ENCODE measurements at places on chromosomes 7 and 10.

GRCh38 chr7:20307119-20307518 lies 23.6 kb upstream of the ITGB8 start:
- no peak for DNase-seq

GRCh38 chr10:34751272-34751671 lies 63.8 kb downstream of the PARD3 start:
- DNase-seq = no peak

GRCh38 chr10:11454160-11454559 lies 157.3 kb downstream of the USP6NL start:
- no peak for DNase-seq

- DNase-seq = no peak
Observed at GRCh38 chr10:11074536-11075267, 57.0 kb downstream of the CELF2 start.

- no peak for DNase-seq
Observed at GRCh38 chr10:28939281-28940157, 262.2 kb downstream of the BAMBI start.

- DNase-seq = no peak
Observed at GRCh38 chr7:38938001-38938485, 29.1 kb upstream of the VPS41 start.

DNA sequence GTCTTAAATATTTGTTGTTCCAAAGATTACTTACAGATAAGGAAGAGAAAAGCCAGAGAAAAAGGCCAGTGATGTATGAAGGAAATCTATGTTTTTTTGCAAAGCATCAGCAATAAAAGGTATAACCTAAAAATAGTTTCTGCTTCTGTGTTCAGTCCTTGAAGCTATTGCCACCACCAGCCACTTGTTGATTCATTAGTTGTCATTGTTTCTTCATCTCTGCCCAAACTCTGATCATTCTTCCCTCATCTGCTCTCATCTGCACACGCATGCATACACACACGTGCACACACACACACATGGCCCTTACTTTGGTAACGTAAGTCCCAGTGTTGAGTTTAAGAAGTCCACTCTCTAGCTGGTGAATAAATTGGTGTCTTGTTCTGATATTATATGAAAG lies 540.7 kb downstream of the GATA3 start:
- DNase-seq = no peak

GRCh38 chr10:36021096-36021495 lies 379.0 kb upstream of the FZD8 start:
- DNase-seq = no peak

DNA sequence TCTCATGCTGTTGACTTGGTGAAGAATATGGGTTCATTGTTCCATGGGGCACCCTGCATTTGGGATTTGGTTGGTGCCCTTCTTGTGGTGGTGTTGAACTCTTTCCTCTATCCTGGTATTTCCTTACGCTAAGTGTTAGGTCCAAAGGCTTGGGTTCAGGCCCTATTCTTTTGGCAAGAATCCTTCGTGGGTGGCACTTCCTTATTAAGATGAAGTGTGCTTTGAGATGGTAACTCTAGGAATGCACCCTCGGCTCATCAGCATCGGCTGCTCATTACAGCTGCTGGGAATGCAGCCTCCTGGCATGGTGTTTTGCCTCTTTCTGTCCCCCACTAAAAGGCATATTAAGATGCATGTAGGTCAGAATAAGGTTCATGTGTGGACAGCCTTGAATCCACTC lies 380.7 kb downstream of the RPS24 start:
- DNase-seq = no peak

DNA sequence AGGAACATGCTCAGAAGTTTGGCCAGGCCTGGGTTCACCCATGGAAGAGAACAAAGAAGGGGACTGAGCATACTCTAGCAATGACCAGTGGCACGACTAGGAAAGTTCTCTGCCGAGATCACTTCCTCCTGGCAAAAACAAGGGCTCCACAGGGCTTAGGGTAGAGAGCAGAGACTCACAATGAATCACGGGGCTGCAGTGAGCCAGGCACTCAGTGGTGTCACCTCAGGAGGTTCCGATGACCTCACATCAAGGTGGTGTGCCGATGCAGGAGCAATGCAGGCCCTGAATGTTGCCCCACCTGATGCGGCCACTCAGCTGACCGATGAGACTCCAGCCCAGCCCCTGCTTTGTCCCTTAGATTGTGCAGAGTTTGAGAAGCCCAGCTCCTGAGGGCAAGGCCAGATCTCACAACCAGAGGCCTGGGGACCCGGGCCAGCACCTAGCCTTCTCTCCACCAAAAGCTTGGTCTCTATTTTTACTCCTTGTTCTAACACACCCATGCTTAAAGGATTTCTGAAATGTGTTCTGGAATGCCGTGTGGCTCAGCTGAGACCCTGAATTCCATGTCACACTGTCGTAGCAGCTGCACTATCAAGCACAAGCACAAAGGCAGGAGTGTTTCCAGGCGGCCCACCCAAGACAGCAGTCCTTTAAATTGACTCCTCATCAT lies 60.9 kb downstream of the COBL start:
- DNase-seq = no peak

- DNase-seq = peak; percentile 51
Observed at GRCh38 chr10:118259288-118259906, 82.7 kb downstream of the FAM204A start.

DNA sequence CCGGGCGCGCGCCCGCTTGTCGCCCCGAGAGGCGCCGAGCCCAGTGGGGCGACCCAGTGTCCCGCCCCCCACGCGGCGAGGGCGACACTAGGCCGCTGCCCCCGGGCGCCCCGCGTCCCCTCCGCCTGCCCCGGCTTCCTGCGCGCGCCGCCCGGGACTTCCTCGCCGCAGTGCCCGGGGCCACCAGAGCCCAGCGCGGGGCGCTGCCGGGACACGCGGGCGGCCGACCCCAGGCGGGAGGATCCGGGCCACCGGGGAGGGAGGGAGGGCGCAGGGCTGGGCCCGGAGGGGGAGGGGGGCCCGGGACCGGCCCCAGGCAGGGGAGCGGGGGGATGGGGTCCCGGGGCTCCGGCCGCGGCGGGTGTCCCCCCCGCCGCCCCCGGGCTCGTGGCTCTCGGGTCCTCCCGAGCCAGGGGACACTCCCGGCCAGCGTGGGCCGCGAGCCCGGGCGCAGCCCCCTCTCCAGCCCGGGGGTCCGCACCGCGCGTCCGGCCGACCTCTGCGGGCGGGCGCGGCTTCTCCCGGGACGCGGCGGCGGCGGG lies 435 bp upstream of the PWWP2B start:
- peak; percentile 53 for DNase-seq

- no peak for DNase-seq
Observed at GRCh38 chr7:803243-803635, 29.0 kb upstream of the SUN1 start.

- no peak for DNase-seq
Observed at GRCh38 chr7:47738563-47739166, 156.8 kb upstream of the TNS3 start.

DNA sequence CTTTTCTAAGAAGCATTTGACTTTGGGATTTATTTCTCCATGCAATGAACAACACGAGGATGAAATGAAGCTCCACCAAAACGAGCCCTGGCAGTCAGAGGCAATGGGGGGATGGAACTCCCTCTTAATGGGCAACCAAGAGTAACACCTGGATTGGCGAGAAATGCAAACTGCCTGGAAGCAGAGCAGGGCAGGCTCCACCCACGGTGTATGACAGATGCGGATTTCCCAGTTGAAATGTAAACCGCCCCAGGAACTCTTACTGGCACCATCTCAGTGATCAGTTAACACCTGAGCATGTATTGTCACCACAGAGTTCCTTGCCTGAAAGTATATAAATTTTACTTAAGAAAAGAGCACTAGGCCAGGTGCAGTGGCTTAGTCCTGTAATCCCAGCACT lies 47.3 kb upstream of the AUTS2 start:
- no peak for DNase-seq

- no peak for DNase-seq
Observed at GRCh38 chr10:83724471-83725241, 414.7 kb upstream of the GHITM start.

GRCh38 chr10:49628599-49628998 lies 14.8 kb downstream of the CHAT start:
- no peak for DNase-seq

GRCh38 chr7:109154748-109155147 lies 585.1 kb downstream of the DNAJB9 start:
- no peak for DNase-seq

DNA sequence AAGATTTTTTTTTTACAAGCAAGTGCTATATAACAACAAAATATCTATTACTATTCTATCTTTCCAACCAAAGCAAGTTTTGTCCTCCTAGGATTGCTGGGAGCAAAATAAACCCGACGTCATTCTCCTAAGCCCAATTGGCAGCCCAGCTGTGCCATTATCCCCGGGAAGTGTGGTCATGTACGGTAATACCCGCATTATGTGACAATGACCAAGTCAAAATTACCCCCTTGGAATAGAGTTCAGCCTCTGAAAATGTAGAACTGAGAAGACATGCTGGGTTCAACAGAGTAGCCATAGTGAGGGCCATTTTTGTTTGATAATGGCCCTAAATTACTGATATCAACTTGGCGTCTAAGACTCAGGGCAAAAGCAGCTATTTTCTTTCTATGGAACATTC lies 215.5 kb downstream of the LRRTM3 start:
- no peak for DNase-seq

- DNase-seq = no peak
Observed at GRCh38 chr10:48907730-48908129, 31.9 kb downstream of the LRRC18 start.

- no peak for DNase-seq
Observed at GRCh38 chr7:151509670-151510333, 9.9 kb downstream of the RHEB start.

GRCh38 chr10:44864051-44864450 lies 47.1 kb upstream of the TMEM72 start:
- DNase-seq = no peak

- no peak for DNase-seq
Observed at GRCh38 chr7:44755698-44756627, 7.3 kb downstream of the ZMIZ2 start.

GRCh38 chr10:13990392-13990805 lies 340.3 kb downstream of the FRMD4A start:
- DNase-seq = no peak

DNA sequence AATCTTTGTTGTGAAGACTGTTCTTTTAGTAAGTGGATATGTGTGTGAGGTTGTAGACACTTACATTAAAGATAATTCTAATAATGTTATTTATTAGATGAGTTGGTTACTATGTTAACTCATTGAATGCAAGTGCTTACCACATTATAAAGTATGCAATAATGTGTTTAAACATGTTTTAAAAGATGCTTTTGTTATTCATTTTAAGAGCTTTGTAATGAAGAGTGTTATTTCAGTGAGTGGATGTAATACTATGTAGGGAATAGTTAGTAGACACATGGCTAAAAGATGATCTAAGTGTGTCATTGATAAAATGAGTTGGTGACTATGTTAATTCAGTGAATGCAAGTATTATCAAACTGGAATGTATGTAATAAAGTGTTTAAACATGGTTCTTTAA lies 70.0 kb upstream of the VOPP1 start:
- DNase-seq = no peak

- DNase-seq = no peak
Observed at GRCh38 chr10:123250640-123251039, 96.4 kb downstream of the BUB3 start.

DNA sequence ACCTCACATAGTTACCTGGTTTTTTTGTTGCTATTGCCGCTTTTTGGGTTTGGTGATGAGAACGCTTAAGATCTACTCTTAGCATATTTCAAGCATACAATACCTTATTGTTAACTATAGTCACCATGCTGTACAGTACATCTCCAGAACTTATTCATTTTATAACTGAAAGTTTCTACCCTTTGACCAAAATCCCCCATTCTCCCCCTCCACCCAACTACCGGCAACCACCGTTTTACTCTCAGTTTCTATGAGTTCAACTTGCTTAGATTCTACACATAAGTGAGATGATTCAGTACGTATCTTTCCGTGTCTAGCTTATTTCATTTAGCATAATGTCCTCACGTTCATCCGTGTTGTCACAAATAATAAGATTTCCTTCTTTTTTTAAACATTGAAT lies 86.7 kb upstream of the IL6 start:
- DNase-seq = peak; percentile 44

GRCh38 chr10:119447823-119448546 lies 94.5 kb downstream of the RGS10 start:
- DNase-seq = no peak

DNA sequence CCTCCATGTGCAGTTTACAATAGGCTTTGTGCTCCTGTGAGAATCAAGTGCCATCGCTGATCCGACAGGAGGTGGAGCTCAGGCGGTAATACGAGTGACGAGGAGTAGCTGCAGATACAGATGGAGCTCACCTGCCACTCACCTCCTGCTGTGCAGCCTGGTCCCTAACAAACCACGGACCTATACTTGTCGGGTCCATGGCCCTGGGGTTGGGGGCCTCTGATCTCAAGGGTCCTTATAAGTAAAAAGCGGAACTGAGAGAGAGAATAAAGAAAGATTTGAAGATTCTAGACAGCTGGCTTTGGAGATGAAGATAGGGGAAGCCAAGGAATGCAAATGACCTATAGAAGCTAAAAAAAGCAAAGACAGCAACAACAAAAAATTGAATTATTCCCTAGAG lies 130.6 kb downstream of the PLXDC2 start:
- no peak for DNase-seq

- DNase-seq = no peak
Observed at GRCh38 chr7:140322759-140323158, 75.6 kb downstream of the SLC37A3 start.

DNA sequence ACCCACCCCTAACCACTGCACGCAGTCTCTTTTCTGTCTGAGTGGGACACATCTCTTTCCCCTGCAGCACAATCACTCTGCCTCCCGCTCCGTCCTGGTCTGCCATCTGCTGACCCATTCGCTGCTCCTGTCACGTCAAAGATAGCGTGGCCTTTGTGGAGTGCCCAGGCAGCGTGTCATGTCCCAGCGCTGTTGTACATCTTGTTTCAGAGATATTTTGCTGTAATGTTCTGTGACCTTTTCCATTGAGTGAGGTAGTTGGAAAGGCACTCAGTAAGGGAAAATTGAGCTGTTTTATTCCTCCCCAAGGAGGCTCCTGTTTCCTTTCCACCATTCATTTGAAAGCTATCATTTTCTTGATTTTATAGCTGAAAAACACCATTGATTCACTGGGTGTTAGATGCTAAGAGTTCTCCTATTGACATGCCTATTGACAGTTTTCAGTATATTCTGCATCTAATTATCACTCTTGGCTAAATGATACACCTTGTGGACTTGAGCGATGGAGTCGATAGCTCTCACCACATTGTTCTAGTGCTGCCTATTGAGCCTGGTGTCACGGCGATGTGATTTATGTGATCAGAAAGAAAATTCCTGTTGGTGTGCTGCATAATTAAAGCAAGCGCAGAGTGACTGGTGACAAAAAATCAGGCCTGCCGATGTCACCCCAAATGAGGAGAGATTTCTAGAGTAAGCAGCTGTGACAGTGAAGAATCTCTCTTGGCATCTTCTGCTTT lies 372.6 kb downstream of the LRMDA start:
- DNase-seq = no peak

- no peak for DNase-seq
Observed at GRCh38 chr7:77538281-77539212, 1.5 kb downstream of the PTPN12 start.

DNA sequence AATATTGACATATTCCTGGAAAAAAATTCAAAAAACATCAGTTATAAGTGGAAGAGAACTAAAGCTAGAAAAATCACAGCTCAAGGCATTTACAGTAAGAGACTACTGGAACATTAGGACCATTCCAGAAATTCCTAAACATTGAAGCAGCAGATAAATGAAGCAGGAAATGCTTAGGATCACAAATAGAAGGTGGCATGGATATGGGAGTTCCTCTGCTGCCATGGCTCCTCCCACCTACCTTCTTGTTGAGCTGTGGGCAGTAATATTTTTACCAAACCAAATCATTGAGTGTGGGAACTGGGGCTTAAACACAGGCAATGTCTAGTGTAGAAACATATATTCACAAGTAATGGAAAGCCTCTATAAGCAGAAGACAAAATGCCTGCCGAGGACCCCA lies 292.8 kb downstream of the ANKRD7 start:
- no peak for DNase-seq

Data from stimulated activated CD4-positive, alpha-beta T cell treated with anti-CD3 and anti-CD28 coated beads, Interleukin-2, amount 100 ng/mL, for 24 hours (primary cell).